ENCODE measurements at places on chromosomes 2 and 18. TPM values are rescaled to one million over a fixed set of nuclear protein-coding genes. Genes with fewer than 3 reads are reported as not detected.

RIT2 gene
- not detected for total RNA-seq

REEP1 gene
- not detected for total RNA-seq

CXCR1 gene
- not detected for total RNA-seq

GNAL gene
- 1.2 TPM for total RNA-seq

CNDP1 gene
- total RNA-seq = not detected

NMS gene
- total RNA-seq = not detected

- H3K36me3 ChIP-seq = no peaks in the 10 kb centered on the region
- DNase-seq = no peak
These were observed 19.4 kb downstream of the STARD6 start for GRCh38 chr18:54338230-54338629.

- H3K4me1 ChIP-seq = no peaks in the 10 kb centered on the region
- H3K36me3 ChIP-seq = no peaks in the 10 kb centered on the region
- H3K27ac ChIP-seq = no peak overlapping the region
- no peak for DNase-seq
These were observed 8.2 kb downstream of the DSG2 start for GRCh38 chr18:31506024-31506742.

DNA sequence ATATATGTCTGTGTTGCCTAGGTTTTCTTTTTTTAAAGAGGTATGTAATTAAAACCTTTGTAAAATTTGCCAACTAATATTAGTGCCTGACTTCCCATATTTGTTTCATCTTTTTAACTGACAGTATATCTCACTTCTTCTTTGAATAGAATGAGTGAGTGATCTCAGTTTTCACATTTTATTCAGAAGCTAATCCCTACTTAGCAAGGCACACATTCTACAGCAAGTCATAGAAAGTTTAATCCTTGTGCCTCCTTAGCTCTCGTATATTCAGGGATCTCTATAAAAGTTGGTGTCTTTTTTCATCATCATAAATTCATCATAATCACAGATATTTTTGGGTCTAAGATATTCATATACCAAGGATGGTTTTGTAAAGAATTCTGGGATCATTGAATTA lies 66.6 kb downstream of the RIF1 start:
- no peak for DNase-seq
- no peak overlapping the region for H3K27ac ChIP-seq
- H3K27me3 ChIP-seq = no peaks in the 10 kb centered on the region
- H3K36me3 ChIP-seq = peaks cover 20% of the 10 kb centered on the region
- H3K4me3 ChIP-seq = no peak overlapping the region

DNA sequence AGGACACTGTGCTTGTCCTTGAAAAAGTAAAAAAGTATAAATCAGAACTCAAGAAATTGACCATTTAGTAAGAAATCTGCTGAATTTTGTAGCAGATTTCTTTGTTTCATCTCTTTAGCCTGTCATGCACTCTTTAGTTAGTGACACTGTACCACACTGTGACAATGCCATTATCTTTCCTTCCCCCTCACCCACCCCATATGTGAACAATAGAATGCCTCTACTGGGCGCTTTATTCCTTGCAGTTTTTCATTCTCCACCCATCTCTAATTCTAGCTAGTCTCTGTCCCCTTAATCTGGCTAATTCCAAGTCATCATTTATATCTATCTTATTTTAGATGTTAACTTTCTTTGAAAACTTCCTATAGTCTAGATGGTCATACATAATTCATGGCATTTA lies 241.0 kb downstream of the LRP1B start:
- DNase-seq = no peak
- no peaks in the 10 kb centered on the region for H3K36me3 ChIP-seq
- H3K4me3 ChIP-seq = no peak overlapping the region

DNA sequence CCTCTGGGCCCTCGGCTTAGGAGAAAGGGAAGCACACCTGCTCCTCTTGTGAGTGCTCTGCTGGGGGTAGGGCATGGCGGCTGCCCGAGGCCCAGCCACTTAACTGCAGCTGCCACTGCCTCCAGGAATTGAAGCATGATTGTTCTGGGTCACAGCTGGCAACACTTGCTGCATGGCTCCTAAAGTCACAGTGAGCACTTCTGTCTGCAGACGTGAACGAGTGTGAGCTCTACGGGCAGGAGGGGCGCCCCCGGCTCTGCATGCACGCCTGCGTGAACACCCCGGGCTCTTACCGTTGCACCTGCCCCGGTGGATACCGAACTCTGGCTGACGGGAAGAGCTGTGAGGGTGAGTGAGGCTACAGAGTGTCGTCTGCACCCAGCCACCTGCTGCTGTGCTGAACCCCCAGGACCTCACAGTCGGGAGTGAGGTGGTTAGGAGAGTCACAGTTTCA lies 44.4 kb downstream of the FBLN7 start:
- H3K4me1 ChIP-seq = peaks cover 3% of the 10 kb centered on the region
- peaks cover 25% of the 10 kb centered on the region for H3K27me3 ChIP-seq
- H3K4me3 ChIP-seq = no peak overlapping the region
- no peaks in the 10 kb centered on the region for H3K36me3 ChIP-seq

DNA sequence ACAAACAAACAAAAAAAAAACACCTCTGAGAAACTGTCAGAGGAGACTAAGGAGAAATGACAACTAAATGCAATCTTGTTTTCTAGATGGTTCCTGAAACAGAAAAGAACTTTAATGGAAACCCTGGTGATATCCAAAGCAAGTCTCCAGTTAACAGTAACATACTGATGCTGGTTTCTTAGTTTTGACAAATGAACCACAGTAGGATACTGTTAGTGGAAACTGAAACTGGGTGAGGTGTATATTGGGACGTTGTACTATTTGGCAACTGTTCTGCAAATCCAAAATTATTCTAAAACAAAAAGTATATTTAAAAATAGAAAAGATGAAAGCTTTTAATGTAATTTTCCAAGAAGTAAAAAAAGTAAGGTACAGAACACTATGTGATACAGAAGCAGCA lies 11.4 kb downstream of the SESTD1 start:
- peak overlapping the region; percentile 31 for H3K27ac ChIP-seq
- H3K4me1 ChIP-seq = peaks cover 34% of the 10 kb centered on the region
- DNase-seq = no peak
- no peak overlapping the region for H3K4me3 ChIP-seq
- no peaks in the 10 kb centered on the region for H3K36me3 ChIP-seq

- H3K4me3 ChIP-seq = no peak overlapping the region
- H3K27me3 ChIP-seq = no peaks in the 10 kb centered on the region
- no peaks in the 10 kb centered on the region for H3K4me1 ChIP-seq
- no peak overlapping the region for H3K27ac ChIP-seq
- no peak for DNase-seq
- peaks cover 13% of the 10 kb centered on the region for H3K36me3 ChIP-seq
These were observed 124.1 kb downstream of the MMADHC start for GRCh38 chr2:149463328-149464002.

DNA sequence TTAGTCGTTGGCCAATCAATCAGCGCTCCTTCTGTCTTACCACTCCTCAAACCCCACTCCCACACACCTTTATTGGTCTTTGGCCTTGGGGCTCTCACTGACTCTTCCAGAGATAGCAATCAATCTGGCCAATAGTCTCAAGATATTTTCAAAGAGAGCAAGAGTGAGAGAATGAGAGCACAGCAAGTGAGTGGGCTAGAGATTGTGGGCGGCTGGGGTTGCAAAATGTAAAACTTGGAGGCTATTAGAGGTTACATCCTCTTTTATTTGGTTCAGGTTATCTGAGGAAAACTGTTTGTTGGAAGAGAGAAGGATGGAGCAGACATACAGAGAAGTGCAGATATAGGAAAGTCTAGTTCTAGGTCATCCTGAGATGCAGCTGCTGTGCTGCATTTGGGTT lies 32.8 kb downstream of the TACR1 start:
- H3K4me1 ChIP-seq = no peaks in the 10 kb centered on the region
- no peak overlapping the region for H3K4me3 ChIP-seq
- H3K27me3 ChIP-seq = peaks cover 6% of the 10 kb centered on the region

- no peak overlapping the region for H3K27ac ChIP-seq
- H3K4me3 ChIP-seq = no peak overlapping the region
- H3K27me3 ChIP-seq = no peaks in the 10 kb centered on the region
- no peak for DNase-seq
- no peaks in the 10 kb centered on the region for H3K4me1 ChIP-seq
These were observed 609.0 kb upstream of the CELF4 start for GRCh38 chr18:38174594-38174993.

DNA sequence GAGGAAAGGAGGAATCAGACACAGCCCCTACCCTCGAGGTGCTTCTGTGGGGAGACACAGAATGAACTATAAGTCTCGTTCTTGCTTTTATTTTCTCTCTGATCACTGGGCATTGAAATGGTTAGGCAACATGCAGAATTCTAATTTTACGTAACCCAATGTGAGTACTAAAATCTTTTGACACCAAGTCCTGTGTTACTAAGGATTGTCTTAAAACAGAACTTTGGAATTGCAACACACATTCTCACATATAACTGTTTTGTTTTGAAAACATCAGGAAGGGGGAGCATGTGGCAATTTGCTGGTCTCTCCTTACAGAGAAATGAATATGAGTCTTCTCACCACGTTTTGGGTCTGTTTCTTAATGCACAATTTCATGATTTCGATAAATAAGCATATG lies 23.6 kb upstream of the SULT1C4 start:
- no peaks in the 10 kb centered on the region for H3K4me1 ChIP-seq
- H3K4me3 ChIP-seq = no peak overlapping the region
- no peak for DNase-seq
- H3K27me3 ChIP-seq = peaks cover 12% of the 10 kb centered on the region

GRCh38 chr2:235217846-235218245 lies 266.0 kb downstream of the SH3BP4 start:
- peaks cover 30% of the 10 kb centered on the region for H3K27me3 ChIP-seq
- no peaks in the 10 kb centered on the region for H3K4me1 ChIP-seq
- no peak overlapping the region for H3K4me3 ChIP-seq
- DNase-seq = no peak
- H3K36me3 ChIP-seq = no peaks in the 10 kb centered on the region
- H3K27ac ChIP-seq = no peak overlapping the region

- no peak for DNase-seq
- no peaks in the 10 kb centered on the region for H3K36me3 ChIP-seq
- no peak overlapping the region for H3K27ac ChIP-seq
- H3K4me3 ChIP-seq = no peak overlapping the region
- no peaks in the 10 kb centered on the region for H3K4me1 ChIP-seq
These were observed 105.7 kb downstream of the PIEZO2 start for GRCh38 chr18:11043694-11044093.

DNA sequence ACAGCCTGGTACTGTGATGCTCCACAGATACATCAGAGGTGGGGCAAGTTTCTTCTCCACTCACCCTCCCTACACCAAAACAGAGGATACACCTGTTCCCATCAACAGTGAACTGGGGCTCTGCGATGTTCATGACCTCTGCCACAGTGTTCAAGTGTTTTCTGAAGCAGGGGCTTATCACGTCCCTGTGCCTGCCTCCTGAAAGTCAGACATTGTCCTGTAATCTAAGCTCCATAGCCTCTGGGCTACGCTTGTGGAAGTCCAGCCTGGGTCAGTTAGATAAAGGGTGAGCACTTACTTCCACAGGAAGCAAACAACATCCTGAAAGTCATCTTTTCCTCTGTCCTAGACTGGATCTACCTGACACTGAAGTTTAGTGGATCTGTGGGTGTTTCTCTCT lies 20.2 kb upstream of the MRO start:
- no peaks in the 10 kb centered on the region for H3K27me3 ChIP-seq
- H3K27ac ChIP-seq = no peak overlapping the region
- no peaks in the 10 kb centered on the region for H3K36me3 ChIP-seq
- H3K4me3 ChIP-seq = no peak overlapping the region
- H3K4me1 ChIP-seq = peaks cover 4% of the 10 kb centered on the region

- H3K27ac ChIP-seq = peak overlapping the region; percentile 82
- H3K4me1 ChIP-seq = peaks cover 74% of the 10 kb centered on the region
- peaks cover 4% of the 10 kb centered on the region for H3K36me3 ChIP-seq
- DNase-seq = no peak
- H3K27me3 ChIP-seq = no peaks in the 10 kb centered on the region
These were observed 59.2 kb downstream of the AAK1 start for GRCh38 chr2:69584127-69584889.

DNA sequence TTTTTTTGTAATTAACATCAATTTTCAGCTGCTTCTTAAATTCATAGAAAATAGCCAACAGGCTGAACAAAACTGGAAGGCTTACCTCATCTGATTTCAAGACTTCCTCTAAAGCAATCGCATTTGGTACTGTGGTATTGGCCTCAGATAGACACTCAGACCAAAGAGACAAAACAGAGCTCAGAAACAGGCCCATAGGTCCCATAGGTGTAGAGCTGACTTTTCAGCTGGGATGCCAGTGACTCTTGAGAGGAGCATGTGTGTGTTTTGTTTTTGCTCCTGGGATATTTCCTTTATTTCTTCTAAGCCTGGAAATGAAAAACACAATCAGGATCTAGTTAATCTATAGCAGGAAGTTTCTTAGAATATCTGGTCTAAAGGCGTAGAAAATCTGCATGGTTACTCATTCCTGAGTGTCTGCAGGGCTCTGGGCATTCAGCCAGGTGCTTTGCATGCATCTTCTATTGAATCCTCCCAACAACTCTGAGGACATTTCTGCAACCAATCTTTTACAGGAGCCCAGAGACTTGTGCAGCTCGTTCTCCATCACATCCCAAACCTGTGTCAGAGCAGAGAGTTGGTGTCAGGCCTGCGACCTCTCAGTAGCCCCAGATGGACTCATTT lies 190.8 kb downstream of the RTP5 start:
- H3K36me3 ChIP-seq = no peaks in the 10 kb centered on the region
- H3K27me3 ChIP-seq = peaks cover 6% of the 10 kb centered on the region
- H3K27ac ChIP-seq = no peak overlapping the region
- H3K4me1 ChIP-seq = no peaks in the 10 kb centered on the region
- no peak for DNase-seq

- peaks cover 29% of the 10 kb centered on the region for H3K4me1 ChIP-seq
- no peak overlapping the region for H3K27ac ChIP-seq
- H3K36me3 ChIP-seq = peaks cover 16% of the 10 kb centered on the region
- no peaks in the 10 kb centered on the region for H3K27me3 ChIP-seq
These were observed 3.5 kb downstream of the IMP4 start for GRCh38 chr2:130346041-130346740.

DNA sequence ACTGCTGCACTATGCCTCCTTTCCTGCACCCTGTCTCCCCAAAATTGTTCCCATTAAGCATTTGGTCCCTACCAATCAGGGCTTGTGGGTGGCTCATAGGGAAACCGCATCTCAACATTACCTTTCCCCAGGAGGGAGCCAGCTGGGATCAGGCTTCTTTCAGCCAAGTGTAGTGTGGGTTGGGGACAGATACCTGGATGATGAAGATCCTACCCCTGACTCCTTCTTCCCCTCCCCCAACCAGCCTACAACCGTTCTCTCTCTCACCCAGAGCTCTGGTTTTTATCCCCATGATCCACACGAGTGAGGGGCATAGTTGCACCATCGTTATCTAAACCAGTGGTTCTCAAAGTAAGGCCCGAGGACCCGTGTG lies 40.0 kb downstream of the ACOXL start:
- H3K4me3 ChIP-seq = no peak overlapping the region
- H3K27ac ChIP-seq = no peak overlapping the region
- H3K27me3 ChIP-seq = peaks cover 50% of the 10 kb centered on the region
- no peaks in the 10 kb centered on the region for H3K4me1 ChIP-seq
- no peaks in the 10 kb centered on the region for H3K36me3 ChIP-seq
- DNase-seq = no peak

DNA sequence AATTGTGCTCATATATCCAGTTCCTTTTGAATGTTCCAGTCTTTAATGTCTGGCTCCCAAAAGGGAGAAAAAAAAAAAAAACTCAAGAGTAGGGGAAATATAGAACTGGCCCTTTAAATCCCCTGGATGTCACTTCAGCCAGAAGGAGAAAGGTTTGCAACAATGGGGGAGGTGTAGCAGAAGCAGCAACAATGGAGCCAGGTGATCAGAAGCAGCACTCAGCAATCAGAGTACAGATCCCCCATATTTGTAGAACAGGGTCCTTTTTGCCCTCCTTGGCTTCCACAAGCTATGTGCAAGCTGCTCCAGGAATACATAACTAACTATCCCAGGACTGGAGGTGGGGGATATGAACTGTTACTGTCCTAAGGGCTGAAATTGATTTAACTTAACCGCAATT lies 25.8 kb upstream of the ZNF397 start:
- H3K4me3 ChIP-seq = no peak overlapping the region
- H3K27ac ChIP-seq = no peak overlapping the region
- H3K36me3 ChIP-seq = no peaks in the 10 kb centered on the region
- peaks cover 2% of the 10 kb centered on the region for H3K4me1 ChIP-seq
- H3K27me3 ChIP-seq = peaks cover 10% of the 10 kb centered on the region
- DNase-seq = no peak

Measured in natural killer cell treated with Interleukin-12 subunit alpha and Interleukin-12 subunit beta and Interleukin-15 and Interleukin-18, amount 100 ng/mL, for 72 hours (primary cell).